Activated T-cell treated with anti-CD3 and anti-CD28 coated beads, Interleukin-2, amount 50 U/mL, for 72 hours (primary cell): ENCODE measurements at places on chromosomes 5 and 9.

- DNase-seq: no peak
Observed at GRCh38 chr5:92147266-92147665, 764.1 kb upstream of the ARRDC3 start.

- no peak for DNase-seq
Observed at GRCh38 chr9:125988479-125989050, 241.4 kb downstream of the PBX3 start.

DNA sequence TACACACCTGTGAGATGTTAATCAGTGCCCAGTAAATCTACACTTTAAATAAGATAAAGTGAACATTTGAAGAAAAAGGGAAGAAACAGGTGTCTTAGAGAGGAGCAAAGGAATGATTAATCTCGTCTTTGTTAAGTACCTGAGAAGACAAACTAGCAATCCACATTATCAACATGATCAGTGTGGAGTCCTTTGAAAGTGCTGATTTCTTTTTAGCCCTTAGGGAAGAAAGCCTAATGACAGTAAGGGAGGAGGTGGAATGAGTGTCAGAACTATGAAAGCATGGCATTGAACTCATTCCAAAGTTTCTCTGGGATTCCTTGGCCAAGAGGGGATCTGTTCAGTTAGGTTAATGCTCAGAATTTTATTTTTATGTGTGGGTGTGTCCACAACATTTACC is 1109.0 kb upstream of the ACO1 start:
- DNase-seq: no peak

DNA sequence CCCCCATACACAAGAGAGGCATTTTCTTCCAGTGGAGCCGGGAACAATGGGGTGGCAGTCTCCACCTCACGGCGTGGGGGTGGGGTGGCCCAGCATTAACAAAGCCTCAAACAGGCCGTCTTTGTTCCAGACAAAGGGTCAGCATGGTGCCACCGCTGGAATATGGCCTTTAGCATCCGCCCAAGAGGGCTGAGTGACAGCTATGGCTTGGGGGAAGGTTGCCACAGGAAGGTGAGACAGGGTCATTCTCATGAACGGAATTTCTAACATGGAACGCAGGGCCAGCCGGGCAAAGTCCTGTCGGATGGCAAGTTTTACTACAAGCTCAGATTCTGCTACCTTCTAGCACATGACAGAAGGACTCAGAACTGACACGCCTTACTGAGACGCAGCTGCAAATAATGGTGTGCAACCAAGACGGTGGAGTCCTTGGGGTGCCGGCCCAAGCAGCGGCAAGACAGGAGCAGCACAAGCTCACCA is 64.0 kb downstream of the OTULIN start:
- DNase-seq: no peak

GRCh38 chr9:109821711-109822110 is 41.7 kb downstream of the PALM2AKAP2 start:
- DNase-seq: no peak

- DNase-seq: peak; percentile 25
Observed at GRCh38 chr5:37111426-37112382, 137.5 kb downstream of the CPLANE1 start.

DNA sequence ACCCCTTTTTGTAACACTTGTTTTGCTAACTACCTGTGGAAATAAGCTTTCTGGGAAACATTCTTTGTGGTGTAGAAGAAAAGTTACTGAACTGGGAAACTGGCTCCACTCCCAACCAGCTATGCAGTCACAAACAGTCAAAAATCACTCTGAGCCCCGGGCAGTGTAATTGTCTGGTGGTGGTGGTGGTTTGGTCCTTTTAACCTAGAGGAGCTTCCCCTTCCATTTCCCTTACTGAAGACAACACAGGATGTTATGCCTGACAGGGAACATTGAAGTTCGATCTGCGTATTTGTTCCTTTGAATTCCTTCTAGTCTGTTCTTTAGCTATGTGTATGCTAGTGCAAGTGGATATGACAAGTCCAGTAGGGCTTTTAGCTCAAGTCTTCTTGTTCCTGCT is 56.8 kb upstream of the TBCA start:
- no peak for DNase-seq

DNA sequence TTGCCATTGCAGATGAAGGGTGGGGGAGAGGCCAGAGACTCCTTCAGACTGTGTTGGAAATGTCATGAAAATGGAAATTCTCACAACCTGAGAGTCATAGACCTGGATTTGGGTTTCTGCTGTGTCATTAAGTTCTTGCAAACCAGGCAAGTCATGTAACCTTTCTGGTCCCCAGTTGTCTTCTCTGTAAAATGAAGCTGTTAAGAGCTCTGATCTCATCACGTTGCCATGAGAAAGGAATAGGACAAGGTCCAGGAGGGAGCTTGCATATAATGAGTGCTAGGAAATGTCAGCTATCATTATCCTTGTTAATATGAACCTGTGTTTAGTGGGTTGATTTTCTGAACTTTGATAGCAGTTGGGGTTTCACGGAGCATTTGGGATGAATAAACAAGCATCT is 59.1 kb downstream of the FGF1 start:
- DNase-seq: no peak

- DNase-seq: no peak
Observed at GRCh38 chr5:93336330-93337110, 244.5 kb downstream of the NR2F1-AS1 start.

DNA sequence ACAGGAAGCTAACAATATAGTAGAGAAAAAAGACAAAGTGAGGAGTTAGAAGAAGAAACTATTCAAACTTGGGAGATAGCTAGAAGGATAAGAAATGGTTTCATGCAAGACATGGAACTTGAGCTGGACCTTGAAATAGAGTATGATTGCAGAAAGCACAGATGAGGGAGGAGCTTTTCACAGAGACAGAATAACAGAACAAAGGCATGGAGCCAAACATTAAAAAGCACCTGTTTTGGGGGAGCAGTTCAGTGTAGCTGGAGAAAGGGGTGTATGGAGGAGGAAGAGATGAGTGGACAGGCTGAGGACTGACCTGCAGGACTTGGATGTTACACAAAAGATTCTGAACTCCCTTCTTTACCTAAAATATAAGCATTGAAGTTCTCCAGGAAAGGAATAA is 25.2 kb downstream of the DTWD2 start:
- DNase-seq: no peak

DNA sequence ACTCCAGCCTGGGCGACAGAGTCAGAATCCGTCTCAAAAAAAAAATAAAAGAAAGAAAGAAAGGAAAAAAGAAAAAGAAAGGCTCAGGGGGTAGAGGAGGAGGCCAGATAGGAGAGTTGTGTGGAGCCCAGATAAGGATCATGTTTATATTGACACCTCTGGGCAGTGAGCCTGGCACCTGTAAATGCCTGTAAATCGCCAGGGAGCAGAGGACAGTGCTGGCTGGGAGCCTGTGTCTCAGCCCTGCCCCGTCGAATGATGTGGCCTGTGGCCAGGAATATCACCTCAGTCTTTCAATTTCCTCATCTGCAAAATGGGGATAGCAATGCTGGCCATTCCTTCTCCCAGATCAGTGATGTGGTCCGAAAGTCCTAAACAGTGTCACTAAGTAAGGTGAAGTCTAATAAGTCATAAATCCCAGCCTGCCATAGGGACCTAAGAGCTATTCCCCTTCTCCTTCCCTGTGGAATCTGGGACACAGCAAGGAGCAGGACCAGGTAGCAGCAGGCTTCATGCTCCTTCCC is 10.3 kb upstream of the ABO start:
- DNase-seq: no peak

DNA sequence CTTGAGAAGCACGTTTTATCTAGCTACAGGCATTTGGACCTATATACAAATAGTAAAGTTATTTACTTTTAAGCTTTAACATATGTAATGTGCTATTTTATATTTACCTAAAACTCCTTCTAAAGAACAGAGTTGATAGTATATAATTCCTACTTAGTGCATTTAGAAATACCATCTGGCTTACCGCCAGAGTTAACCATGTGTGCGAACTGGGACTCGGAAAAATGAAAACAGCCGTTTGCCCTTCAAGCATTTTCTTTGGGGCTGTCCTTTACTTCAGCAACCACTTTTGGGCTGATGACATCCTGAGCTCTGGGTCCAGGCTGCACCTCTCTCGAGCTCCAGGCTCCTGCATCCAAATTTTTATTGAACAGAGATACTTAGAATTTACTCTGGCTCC is 21.9 kb upstream of the DHFR start:
- no peak for DNase-seq

GRCh38 chr5:115542651-115543364 is 1.8 kb downstream of the FEM1C start:
- no peak for DNase-seq

DNA sequence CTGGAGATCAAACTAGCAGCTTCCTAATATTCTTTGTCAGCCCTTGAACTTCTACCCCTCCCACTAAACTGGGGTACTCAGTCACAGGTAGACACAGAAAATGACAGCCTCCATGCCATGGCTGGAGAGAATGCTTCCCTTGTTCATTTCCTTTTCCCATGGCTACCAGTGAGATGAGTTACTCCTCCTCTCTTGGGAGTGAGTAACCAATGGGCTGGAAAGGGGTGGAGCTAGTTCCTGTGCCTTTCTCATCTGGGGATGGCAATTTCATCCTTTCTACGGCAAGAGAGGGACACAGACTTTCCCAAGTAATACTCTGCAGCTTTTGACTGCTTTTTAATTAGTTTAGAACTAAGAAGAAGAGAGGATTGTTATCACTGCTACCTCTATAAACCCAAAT is 1045.6 kb upstream of the WWC1 start:
- DNase-seq: no peak

- no peak for DNase-seq
Observed at GRCh38 chr5:116382032-116382873, 192.4 kb downstream of the SEMA6A start.

DNA sequence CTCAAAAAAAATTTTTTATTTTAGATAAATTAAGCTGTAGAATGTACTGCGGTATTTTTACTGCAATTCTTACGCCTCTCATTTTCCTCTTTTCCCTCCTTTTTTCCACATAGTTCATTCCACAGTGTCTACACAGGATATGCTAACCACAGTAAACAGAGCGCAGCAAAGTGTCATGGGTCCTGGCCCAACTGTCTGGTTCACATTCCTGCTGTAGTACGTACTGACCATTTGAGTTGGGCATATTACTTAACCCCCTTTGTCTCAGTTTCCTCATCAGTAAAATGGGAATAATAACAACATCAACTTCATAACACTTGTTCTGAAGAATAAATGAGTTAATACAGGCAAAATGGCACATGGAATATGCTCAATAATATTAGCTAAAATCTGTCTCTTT is 41.6 kb downstream of the SLC44A1 start:
- no peak for DNase-seq

DNA sequence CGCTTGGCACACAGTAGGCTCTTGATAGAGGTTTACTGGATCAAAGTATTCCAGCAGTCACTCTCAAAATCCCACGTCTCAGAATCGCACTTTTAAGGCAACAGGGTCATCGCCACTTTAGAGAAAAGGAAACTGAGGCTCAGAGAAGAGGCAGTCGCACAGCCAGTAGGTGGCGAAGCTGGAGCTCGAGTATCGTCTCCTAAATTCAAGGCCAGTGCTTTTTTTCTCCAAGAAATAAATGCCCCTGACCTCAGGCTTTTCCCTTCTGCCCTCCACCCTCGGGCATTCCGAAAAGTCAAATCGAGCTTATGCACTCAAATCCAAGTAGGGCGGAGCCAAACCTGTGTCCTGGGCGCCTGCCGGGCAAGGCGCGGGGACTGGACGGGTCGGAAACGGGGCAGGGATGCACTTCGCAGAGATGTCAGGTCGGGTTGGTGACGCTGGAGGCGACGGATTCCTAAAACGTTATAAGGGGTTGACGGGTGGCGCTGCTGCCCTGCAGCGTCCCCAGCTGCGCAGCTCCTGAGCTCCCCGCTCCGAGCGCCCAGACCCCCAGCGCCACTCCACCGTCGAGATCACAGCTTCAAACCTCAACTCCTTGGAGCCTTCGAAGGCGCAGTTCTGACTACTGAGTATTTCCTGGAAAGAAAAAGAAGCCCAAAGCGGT is 4.7 kb upstream of the FOXB2 start:
- DNase-seq: no peak

DNA sequence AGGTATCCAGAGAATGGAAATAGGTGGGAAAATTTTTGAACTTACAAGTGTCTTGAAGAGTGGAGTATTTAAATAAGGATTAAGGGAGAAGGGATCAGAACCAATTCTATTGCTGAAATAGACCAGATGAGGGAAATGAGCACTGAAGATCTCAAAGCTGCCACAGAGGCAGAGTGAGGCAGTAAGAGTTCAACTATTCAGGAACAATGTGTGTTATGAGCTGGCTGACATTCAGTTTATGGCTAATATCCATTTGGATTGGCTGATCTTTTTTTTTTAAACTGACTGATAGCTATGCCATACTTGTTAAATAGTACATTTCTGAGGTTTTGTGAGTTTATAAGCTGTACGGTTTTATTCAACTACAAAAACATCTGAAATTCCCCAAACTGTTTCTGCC is 95.3 kb upstream of the GNA14 start:
- DNase-seq: no peak

DNA sequence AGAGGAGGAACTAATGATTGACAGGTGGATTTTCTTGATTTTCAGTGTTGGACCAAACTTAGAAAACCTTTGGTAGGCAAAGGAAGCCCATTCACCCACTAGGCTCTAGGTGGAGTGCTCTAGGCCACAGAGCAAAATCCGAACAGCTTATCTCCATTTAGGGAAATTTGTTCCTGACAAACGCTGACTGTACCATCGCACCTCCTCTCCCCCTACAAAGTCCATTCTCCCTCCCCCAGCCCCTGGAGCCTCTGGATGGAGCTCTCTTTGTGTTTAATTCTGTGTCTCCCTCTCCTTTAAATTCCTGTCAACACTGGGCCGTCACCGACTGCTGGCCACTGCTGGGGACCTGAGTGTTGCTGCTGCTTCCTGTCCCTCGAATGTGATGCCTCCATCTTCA is 350.1 kb upstream of the IRX2 start:
- DNase-seq: no peak

DNA sequence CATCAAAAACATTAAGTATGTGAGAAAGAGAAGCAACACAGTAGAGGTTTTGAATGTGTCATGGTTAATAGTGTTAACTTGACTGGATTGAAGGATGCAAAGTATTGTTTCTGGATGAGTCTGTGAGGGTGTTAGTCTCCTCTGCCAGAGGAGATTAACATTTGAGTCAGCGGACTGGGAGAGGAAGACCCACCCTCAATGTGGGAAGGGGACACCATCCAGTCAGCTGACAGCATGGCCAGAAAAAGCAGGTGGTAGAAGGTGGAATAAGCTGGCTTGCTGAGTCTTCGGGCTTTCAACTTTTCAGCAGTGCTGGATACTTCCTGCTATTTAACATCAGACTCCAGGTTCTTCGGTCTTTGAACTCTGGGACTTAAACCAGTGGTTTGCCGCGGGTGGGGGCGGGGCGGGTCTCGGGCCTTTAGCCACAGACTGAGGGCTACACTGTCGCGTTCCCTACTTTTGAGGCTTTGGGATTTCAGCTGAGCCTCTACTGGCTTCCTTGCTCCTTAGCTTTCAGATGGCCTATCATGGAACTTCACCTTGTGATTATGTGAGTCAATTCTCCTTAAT is 309.9 kb upstream of the ST8SIA4 start:
- DNase-seq: no peak

GRCh38 chr5:74490814-74491213 is 149.7 kb downstream of the ENC1 start:
- DNase-seq: no peak

- no peak for DNase-seq
Observed at GRCh38 chr9:27626244-27627187, 53.2 kb upstream of the C9orf72 start.

- DNase-seq: peak; percentile 85
Observed at GRCh38 chr5:143008809-143009521, 238.8 kb downstream of the ARHGAP26 start.
